Bronchial epithelial cell (primary cell): ENCODE measurements at places on chromosomes 11 and 22. TPM values are rescaled to one million over a fixed set of nuclear protein-coding genes. Genes with fewer than 3 reads are reported as not detected.

DNA sequence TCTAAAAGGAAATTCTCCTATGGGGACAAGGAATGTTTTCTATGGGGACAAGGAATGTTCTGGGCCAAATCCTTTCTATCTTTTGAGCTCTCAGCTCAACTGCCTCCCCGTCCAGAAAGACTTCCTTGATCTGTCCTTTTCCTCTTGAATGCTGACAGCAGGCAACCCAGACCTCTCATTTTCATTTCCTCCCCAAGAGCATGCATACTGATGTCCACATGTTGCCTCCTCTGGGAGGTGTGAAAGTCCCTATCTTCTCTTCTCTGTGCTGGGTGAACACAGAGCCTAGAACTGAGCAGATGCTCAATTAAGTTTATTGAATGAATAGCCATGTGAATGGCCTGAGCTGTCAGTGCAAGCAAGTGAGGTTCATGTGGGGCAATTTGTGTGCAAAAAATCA lies 331.9 kb upstream of the NARS2 start:
- no peak for DNase-seq

DNA sequence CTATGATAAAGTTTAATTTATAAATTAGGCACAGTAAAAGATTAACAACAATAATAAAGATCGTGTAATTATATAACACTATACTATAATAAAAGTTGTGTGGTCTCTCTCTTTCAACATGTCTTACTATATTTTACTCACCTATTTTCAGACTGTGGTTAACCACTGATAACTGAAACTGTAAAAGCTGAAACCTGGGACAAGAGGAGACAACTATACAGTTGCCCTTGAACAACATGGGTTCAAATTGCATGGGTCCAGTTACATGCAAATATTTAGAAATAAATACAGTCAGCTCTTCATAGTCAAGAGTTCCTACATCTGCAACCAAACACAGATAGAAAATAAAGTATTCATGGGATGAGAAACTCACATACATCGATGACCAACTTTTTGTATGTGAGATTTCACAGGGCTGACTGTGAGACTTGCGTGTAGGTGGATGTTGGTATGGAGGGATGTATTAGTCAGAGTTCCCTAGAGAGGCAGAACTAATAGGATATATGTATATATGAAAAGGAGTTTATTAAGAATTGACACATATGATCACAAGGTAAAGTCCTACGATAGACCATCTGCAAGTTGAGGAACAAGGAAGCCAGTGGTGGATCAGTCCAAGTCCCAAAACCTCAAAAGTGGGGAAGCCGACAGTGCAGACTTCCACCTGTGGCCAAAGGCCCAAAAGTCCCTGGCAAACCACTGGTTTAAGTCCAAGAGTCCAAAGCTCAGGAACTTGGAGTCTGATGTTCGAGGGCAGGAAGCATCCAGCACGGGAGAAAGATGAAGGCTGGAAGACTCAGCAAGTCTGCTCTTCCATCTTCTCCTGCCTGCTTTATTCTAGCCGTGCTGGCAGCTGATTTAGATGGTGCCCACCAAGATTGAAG lies 359.5 kb downstream of the INSC start:
- no peak for DNase-seq

DNA sequence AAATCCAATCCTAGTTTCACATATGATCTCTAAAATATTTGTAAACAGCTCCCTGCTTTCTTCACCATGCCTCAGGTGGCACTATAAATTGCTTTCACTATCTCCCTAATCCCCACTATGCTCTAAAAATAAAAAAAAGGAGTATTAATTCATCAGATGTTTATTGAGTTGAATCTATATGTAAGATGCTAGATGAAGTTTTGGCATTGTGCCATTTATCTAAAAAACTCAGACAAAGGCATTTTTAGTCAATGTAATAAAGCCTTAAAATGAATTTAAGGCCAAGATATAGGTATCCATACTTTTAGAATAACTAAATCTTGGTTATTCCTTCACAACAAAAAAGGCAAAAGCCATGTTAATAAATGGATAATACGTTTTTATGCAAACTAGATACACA lies 373.9 kb downstream of the ETS1 start:
- DNase-seq, result no peak

GRCh38 chr11:9566561-9567063 lies 6.9 kb upstream of the WEE1 start:
- no peak for DNase-seq

- DNase-seq, result no peak
These were observed 3.1 kb downstream of the RELT start for GRCh38 chr11:73379189-73379880.

DNA sequence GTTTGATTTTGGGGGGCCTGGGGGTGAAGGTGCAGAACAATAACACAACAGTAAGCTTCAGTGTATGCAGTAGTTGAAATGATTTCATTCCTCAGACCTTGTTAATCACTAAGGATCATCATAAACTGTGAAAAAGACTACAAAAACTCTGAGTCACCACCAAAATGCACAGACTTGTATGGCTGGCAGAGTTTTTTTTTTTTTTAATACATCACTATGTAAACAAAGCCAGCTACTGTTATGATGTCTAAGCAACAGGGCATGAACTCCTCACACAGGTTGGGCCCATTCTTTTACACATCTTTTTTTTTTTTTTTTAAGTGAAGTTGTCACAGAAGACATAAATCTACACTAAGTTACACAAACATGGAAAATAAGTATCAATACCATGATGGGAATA lies 311.9 kb downstream of the GUCY1A2 start:
- peak; percentile 98 for DNase-seq

- DNase-seq, result peak; percentile 29
These were observed 15.8 kb downstream of the UPB1 start for GRCh38 chr22:24510637-24511625.

DNA sequence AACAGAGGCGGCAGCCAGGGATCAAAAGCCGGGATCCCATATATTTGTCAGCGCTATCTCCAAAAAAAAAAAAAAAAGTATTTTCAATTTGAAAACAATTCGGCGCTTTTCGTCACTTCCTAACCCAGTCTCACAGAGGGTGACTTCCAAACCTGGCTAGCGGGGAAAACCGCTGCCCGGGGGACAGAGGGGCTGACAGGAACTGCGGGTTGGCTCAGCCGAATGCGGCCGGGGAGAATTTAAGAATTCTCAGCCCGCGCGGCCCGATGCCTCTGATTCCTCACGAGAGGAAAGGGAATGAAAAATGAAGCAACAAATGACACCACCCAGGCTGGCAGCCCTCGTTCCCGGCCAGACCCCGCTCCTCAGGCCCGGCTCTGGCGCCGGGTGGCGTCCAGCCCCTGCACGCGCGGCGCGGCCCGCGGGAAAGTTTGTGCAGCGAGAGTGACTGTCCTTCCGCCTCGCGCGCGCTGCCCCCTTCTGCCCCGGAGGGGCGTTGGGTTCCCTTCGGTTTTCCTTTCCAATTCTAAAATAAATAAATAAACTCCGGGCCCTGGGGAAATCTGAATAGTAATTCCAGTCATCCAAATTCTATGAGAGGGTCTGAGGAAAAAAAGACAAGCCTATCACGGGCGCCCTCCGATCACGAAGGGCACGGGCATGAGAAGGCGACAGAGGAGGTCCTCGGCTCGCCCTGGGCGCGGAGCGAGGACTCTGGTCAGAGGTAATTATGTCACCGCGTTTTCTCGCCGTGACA lies 4.8 kb upstream of the PAX6 start:
- DNase-seq, result no peak

DNA sequence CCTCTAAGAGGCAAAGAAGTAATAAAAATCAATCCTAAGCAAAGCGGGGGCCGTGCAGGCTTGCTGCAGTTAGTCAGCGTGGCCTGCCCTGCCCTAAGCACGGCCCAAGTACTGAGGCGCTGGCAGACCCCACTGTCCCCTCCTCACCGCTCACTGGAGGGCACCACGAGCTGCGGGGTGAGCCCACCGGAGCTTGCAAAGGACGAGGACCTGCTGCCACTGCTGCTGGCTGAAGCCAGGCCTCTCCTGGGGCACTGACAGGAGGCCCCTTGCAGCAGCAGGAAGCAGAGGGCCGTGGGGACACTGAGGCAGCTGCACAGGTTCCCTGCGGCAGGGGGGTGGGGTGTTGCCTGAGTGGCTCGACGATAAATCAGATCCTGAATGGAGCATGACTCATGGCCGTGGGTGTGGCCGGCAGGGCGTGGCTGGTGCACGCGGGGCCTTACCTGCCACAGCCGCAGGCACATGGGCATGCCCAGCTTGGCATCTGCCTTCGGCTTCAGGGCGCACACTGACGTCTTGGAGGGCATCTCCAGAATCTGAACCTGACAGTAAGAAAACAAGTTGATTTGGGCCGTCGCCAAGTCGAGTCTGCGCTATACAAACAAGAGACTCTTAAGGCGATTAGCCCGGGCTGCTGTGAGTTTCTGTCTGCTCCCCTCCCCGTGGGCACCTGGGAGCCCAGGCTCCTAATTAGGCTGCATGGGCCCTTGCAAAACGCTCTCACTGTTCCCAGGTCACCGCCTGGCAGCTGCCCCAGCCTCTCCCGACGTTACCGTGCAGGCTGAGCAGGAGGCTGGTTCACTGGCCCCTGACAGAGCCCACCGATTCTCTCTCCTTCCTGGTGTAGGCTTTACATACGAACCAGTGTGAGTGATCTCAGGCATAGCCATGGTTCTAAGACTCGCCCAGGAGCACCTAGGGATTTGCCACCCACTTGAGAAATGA lies 45.9 kb downstream of the TBX1 start:
- DNase-seq, result peak; percentile 87

DNA sequence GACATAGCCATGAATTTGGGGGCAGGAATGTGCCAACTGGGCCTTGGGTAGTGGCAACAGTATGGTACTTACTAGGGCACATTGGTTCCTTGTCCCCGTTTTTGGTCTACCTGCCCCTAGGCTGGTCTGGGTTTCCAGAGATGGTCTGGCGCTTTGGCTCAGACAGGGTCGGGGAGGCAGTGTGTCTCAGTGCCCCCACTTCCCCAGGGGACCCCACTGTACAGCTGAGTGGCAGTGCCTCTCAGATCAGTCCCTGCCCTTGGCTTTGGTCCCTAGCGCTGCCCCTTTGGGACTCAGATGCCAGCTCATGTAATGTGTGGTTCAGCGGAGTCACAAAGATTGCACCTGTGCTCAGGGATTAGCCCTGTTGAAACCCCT lies 3.3 kb downstream of the RIC8A start:
- no peak for DNase-seq

DNA sequence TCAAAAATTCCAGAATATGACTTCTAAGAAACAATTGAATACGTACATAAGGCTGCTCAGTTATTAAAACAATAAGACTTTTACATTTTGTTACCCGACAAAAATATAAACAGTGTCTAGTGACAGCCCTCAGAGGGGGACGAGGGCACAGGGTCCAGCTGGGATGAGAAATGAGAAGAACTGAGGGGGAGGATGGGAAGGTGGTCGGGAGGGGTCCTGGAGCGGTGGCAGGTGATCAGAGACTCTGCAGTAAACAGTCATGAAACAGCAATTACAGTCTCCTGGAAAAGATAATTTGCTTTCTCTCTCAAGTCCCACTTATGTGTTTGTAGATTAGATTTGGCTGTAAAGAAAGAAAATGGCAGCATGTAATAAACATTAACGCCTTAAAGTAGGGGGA lies 56.0 kb downstream of the PACSIN2 start:
- no peak for DNase-seq

- DNase-seq, result no peak
These were observed 67.6 kb upstream of the NTM start for GRCh38 chr11:131302836-131303235.

GRCh38 chr22:50199829-50200460 lies 866 bp upstream of the SELENOO start:
- no peak for DNase-seq

The MYEOV gene
- 0.26 and 0.38 TPM in 2 replicates for total RNA-seq

The OR5L2 gene
- total RNA-seq, result not detected in 2 replicates

The MYOD1 gene
- total RNA-seq, result not detected in 2 replicates

The OR52E8 gene
- total RNA-seq, result not detected in 2 replicates

The SELENOH gene
- 89.4 and 139 TPM in 2 replicates for total RNA-seq

The KRTAP5-10 gene
- total RNA-seq, result not detected in 2 replicates
